Right ventricle myocardium inferior (tissue), 1 donor: ENCODE measurements at places on chromosomes 5 and 9. TPM values are rescaled to one million over a fixed set of nuclear protein-coding genes. Genes with fewer than 3 reads are reported as not detected.

DNA sequence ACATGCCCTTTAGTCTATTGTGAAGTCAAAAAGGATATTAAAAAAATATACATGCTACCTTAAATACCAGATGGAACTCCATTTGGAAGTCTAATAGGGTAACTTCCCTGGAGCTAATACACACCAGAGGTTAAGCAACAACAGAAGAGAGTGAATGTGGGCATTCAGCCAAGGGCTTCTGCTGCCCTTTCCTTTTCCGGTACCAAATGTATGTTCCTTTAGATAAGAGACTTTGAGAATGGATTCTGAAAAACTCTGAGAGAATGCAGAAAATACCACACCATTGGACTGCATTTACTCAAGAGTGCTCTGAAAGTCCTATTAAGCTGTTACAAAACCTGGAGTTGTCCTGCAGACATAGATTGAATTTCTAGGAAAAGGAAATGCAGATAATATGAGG is 23.8 kb upstream of the TRPM3 start:
- DNase-seq: no peak

DNA sequence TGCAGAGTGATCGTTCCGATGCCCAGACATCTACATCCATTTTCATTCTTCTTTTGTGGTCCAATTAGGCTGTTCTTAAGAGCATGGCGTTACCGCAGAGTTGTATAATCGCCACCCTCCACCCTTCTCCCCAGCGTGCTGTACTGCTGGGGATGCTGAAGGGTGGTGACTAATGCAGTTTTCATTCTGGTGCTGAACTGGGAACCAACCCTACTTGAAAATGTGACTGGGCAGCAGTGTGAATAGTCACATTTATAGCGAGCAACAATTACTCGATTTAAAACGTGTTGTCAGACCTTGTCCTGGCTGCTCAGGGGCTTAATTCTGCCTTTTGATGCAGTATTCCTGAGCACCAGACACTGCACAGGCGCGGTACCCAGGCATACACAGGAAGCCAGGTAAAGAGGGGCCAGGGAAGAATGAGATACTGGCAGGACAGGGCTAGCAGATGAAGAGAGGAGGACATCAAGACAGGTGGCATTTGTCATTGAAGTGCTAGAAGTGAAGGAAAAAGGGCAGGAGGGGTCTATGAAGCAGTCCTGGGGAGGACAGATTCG is 719 bp upstream of the ISCA1 start:
- DNase-seq: no peak

DNA sequence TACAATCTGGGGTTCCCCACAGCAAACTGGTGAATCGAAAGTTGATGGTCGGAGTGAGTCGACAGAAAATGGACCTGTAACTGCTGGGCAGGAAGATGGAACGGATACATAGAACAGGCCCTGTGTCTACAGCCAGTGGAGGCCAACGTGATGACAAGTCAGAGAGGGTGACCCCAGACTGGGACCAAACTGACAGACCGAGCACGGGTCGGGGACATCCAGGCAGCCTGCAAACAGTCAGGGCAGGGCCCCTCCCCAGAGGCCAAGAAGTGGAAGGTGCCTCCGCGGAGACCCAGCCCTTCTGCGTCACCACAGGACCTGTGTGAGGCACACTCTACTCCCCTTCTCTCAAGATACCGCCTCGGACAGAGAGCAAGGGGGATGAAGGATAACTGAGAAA is 25.1 kb upstream of the FANCC start:
- DNase-seq: no peak

DNA sequence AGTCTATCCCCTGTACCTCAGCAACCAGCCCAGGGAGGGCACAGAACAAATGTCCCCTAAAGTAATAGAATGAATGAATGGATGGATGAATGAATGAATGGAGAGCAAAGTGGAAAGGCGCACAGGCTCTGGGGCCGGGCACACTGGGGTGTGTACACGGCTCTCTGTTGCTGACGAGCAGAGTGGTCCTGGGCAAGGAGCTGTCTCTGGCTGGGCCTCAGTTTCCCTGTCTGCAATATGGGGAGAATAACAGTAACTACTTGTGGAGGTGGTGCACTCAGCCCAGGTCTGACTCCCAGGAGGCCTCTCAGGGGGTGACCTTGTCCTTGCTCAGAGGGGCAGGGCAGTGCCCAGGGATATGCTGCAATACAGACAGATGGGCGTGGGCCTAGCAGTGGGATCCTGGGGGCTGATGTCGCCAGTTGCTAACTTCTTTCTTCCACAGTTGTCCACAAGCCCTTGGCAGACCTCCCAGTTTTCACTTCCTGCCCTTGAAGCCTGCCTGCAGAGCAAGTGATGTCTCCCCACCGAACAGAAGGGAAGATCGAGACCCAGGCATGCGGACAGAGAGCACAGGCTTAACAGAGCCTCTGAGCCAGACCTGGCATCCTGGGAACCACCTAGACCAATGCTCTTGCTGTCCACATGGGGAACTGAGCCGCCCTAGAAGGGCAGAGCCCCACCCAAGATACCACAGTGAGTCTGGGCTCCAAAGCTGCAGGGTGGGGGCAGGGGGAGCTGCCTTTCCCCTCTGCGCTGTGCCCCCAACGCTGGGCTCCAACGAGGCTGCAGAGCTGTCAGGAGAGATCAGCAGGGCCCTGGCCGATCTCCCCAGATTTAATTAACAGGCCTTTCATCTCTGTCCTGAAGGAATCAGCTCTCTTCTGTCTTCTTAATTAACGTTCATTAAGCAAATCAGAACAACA is 13.6 kb upstream of the LAMC3 start:
- DNase-seq: no peak

GRCh38 chr9:133055788-133056420 is 5.9 kb upstream of the CEL start:
- DNase-seq: no peak

GRCh38 chr5:80082731-80083100 is 47.6 kb downstream of the THBS4 start:
- DNase-seq: peak; percentile 86

GRCh38 chr5:171710451-171711024 is 75.1 kb upstream of the SMIM23 start:
- DNase-seq: no peak

DNA sequence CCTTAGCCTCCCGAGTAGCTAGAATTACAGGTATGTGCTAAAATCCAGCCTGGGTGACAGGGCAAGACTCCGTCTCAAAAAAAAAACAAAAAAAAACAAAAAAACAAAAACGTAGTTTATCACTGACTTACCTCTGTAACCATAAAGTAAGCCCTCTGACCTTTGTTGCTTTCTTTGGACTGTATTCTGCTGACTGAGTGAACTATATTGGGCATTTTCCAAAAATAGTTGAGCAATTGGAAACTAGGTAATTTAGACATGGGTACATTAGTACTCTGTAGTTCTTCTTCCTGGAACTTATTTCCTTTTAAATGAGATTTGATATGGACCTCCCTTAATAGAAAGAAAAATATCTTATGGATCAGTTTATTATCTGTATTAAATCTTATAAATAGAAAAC is 66.6 kb downstream of the ANKHD1 start:
- DNase-seq: no peak

DNA sequence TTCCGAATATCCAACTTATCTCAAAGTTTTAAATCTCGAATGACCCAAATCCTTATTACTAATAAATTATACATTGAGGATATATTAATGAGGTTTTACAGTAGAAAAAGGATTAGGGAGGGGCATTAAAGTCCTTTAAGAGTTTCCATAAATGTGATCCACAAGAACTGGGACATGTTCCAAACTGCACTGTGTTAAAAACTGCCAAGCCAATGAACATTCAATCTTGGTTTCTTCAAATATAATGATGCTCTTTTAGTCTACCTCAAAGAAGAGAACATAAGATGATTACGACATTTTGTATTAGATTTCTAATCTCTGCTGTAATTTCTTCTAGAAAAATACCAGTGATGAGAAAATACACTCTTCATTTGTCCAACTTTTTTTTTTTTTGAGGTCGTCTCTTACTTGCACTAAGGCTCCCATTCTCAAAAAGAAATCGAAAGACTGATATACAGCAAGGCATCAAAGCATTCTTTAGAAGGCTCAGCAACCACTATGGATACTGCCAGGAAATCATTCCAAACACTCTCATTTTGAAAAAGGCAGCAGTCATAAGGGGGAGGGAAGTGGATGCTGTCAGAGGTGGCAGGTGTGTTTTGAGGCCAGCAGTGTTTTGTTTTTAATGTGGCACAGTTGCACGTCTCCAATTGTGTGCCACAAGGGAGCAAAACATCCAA is 1.7 kb downstream of the PTAR1 start:
- DNase-seq: no peak

- peak; percentile 84 for DNase-seq
Measured at GRCh38 chr5:67268231-67269021, 71.8 kb upstream of the CD180 start.

- no peak for DNase-seq
Measured at GRCh38 chr9:114203410-114204140, 48.2 kb downstream of the COL27A1 start.

DNA sequence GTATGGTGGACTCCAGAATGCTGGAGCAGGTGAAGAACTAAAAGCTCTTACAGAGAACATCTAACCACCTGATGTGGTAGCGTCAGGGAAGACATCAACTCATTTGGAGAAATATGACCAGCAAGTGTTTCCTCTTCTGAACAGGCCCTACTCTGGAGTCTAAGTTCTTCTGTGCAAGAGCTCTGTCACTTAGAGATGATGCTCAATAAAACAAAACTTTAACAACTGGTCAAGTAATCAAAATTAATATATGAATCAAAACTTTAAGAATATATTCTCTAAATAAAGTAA is 85.8 kb downstream of the CYFIP2 start:
- DNase-seq: no peak

GRCh38 chr5:121053055-121053985 is 589.2 kb downstream of the PRR16 start:
- no peak for DNase-seq

- DNase-seq: peak; percentile 84
Measured at GRCh38 chr9:75108571-75108970, 20.3 kb downstream of the OSTF1 start.

DNA sequence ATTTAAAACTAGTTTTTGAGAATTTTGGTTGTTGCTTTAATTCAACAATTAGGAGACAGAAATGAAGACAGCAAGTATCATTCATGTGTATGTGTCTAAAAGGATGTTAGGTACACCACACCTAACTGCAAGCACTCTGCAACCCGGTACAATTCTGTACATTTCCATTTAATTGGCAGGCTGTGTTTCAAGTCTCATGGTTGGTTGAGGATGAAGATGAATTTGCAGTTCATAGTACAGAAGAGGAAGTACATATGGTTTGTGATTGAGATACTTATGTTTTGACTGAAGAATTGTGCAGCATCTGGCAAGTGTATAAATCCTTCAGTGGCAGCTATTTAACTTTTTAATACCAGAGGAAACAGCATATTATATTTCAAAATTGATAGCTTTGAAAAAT is 628.7 kb upstream of the ZNF608 start:
- no peak for DNase-seq

DNA sequence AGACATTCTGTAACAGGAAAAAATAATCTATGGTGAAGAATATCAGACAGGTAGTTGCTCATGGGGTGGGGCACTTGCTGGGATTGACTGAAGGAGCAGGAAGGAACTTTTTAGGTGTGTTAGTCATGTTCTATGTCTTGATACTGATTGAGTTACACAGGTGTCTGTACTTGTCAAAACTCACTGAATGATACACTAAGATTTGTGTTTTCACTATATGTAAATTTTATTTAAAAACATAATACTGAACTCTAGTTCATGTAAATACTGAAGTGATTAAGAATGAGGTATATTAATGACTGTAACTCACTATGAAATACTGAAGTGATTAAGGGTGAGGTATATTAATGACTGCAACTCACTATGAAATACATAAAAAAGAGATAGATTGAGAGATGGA is 28.5 kb downstream of the IL6ST start:
- no peak for DNase-seq

GRCh38 chr9:113656771-113657670 is 193.5 kb downstream of the RGS3 start:
- no peak for DNase-seq

DNA sequence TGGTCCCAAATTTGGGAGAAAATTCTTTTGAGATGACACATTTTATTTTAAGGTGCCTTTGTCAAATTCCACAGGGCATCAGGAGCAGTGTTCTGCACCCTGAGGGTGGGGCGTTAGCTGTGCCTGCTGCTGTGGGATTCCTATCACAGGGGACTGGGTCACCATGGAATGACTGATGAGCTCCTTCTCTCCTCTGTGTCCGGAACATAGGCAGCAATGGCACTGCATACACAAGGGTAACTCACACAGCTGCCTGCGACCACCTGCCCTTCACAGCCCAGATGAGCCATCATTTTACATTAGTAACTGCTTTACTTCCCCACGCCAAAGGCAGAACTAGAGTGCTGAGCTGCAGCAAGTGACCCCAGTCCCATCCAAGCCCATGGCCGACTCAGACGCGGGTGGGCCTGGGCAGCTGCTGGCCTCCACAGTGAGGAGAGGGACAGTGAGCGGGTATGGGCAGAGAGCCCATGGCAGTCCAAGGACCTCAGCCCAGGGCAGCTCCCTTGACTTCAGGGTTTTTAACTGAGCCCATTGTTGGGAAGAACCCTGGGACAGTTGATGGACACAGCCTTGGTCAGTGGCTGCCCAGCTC is 93.7 kb downstream of the GADD45G start:
- no peak for DNase-seq

GRCh38 chr9:107274953-107275422 is 8.1 kb upstream of the RAD23B start:
- no peak for DNase-seq

GRCh38 chr9:84471816-84472215 is 131.3 kb upstream of the SLC28A3 start:
- no peak for DNase-seq

DNA sequence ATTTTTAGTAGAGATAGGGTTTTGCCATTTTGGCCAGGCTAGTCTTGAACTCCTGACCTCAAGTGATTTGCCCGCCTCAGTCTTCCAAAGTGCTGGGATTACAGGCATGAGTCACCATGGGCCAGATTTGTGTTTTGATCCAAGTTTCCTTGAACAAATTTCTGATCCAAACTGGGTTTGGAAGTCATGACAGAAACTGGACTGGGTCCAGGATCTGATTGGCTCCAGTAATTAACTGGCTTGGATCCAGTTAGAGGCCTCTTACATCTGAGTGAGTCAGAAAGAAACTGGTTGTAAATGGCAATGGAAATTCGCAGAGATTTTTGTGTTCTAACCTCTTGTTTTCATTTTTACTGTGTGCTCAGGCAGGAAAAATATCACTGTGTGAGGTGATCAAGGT is 141.6 kb downstream of the SLC25A46 start:
- no peak for DNase-seq

The RASEF gene
- total RNA-seq: 0.03 TPM

The EPB41L4B gene
- 8.1 TPM for total RNA-seq

The HMMR gene
- 0.92 TPM for total RNA-seq

The INSL6 gene
- not detected for total RNA-seq

The SAXO1 gene
- total RNA-seq: not detected

The STK10 gene
- total RNA-seq: 8.9 TPM

The NPR3 gene
- total RNA-seq: 10.6 TPM

The ANKRD18B gene
- total RNA-seq: not detected

The GNA14 gene
- total RNA-seq: 2.6 TPM

The OR2Y1 gene
- total RNA-seq: not detected

The DCP2 gene
- total RNA-seq: 18.1 TPM
